ENCODE measurements at places on chromosomes 1 and 21.
A peak's percentile ranks its signal among the peaks of the same experiment; 100 is the strongest.

GRCh38 chr1:13730291-13730690, 30.3 kb downstream of the PRDM2 start:
- DNase-seq, result no peak

- DNase-seq, result no peak
Observed at GRCh38 chr1:22494943-22495579, 43.4 kb downstream of the ZBTB40 start.

- no peak for DNase-seq
Observed at GRCh38 chr1:234091876-234092275, 187.4 kb downstream of the SLC35F3 start.

DNA sequence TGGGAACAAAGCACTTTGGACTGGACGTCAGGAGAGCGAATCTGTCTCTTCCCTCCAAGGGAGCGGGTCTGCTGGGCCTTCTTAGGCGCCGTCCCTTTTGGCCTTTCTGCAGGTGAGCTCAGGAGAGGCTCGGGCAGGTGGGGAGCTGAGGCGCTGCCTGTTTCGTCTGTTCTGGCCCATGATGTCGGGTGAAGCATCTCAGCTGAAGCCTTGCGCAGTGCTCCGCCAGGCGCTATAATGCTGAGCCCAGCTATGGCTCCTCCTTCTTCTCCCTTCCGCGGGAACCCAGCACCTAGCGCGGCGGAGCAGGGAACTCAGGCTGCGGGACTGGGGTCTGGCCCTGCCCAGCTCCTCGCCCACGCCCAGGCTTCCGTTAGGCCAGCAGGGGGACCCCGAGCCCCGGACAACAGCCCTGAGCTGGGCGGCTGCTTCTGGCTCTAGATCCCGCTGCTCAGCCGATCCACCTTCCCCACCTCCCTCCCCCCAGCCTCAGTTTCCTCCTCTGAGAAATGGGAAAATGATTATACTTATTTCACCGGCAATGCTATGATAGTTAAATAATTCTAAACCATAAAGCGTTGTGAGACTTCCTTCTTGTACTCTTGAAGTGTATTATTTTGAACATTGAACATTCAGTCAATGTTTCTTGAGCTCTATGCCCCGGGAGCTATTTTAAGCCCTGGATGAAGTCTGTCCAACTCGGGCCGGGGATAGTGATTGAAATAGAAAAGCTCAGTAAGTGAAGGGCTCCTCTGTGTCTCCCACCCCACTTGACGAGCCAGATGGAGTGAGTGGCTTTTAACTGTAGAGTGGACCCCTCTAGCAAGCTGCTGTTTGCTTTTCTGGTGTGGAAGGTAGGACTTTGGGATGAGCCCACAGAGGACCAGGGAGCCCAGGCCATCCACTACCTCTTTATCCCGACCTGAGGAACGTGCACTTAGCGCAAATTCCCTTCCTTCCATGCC, 9.6 kb upstream of the ADORA1 start:
- DNase-seq, result peak; percentile 30

DNA sequence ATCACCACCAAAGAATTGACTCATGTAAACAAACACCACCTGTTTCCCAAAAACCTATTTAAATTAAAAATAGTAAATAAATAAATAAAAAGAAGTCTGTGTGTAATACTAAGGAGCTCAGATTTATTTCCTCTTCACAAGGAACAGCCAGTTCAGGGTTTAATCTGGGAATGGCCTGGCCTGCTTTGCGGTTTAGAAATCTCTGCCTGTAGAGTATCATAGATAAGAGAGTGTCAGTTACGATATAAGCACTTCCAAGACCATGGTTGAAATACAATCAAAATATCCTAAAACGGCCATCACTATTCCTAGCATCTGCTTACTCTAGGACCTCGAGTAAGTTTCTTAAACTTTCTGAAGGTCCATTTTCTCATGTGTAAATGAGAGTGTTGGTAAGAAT, 274.4 kb downstream of the PLPP3 start:
- no peak for DNase-seq

DNA sequence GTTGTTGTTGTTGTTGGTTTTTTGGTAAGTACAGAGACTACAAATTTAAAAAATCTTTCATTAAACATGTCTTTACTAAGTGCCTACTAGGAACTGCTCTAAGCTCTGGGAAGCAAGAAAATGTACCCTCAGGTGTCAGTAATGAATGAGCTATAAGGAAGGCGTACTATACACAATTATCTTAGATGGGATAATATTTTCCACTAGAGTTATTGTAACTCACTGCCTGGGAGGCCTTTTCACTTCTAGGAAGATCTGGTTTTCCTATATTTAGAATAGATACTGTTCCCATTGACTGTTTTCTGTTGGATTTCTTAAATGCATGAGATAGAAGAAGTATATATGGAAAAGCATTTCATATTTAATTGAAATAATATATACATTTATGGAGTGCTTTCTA, 19.6 kb downstream of the CLIC4 start:
- no peak for DNase-seq

Measured in nucleus accumbens (tissue), 56 donors.